ENCODE measurements at places on chromosomes 12 and 14.

DNA sequence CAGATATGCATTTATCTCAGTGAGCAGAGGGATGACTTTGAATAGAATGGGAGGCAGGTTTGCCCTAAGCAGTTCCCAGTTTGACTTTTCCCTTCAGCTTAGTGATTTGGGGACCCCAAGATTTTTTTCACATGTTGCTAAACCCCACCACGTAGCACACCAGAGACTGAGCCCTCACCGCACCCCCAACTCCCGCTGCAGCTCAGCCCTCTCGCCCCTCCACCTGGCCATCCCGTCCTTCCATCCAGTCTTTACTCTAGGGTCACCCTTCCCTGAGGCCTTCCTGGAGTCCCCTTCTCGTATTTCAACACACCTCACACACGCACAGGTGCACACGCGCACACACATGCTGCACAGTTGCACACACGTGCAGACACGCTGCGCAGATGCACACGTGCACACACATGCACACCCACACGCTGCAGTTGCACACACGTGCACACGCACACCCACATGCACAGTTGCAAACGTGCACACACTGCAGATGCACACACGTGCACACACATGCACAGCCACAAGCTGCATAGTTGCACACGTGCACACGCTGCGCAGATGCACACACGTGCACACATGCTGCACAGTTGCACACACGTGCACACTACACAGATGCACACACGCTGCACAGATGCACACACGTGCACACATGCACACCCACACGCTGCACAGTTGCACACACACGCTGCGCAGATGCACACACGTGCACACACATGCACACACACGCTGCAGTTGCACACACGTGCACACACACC is 30.0 kb downstream of the HSP90AA1 start:
- DNase-seq, result no peak

DNA sequence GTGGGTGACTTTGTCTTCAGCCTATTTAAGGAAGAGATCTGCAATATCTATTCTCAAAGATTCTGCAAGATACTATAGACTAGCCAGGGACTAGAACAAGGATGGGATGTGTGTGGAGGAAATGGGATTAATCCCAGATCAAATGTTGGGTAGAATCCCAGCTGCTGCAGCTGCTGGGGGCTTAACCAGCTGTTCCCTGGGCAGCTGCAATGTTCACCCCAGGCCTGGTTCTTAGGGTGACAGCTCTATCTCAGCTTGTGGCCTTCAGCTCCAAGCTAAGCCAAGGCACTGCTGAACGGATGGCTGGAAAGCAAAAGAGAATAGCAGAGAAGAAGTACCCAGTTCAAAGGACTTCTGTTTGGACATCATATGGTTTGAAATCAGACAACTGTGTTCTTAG is 10.0 kb upstream of the RHEBL1 start:
- no peak for DNase-seq

GRCh38 chr14:93657875-93658274 is 130.4 kb downstream of the PRIMA1 start:
- DNase-seq, result no peak

- no peak for DNase-seq
These were observed 25.5 kb downstream of the SLC17A8 start for GRCh38 chr12:100382338-100382737.

- DNase-seq, result no peak
These were observed 85.7 kb downstream of the KIF26A start for GRCh38 chr14:104224131-104224505.

DNA sequence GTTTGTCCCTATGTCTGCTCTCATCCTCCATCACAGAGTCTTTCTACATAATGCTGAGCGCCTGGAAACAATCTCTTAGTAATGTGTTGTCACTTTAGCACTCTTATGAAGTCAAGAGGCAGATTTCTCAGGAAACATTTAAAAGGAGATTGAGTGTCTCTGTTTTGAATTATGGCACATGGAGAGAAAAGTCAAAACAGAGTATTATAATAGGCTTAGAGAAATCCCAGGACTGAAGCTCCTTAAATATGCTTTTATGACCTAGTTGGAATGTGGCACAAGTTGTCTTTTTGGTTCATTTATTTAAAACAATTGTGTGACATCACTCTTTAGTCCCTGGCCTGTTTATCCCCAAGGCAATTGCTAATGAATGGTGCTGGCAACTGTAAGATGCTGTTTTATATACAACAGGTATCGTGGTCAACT is 117.8 kb upstream of the HIF1A start:
- DNase-seq, result no peak

- DNase-seq, result no peak
These were observed 415.4 kb downstream of the DPF3 start for GRCh38 chr14:72478471-72478893.

DNA sequence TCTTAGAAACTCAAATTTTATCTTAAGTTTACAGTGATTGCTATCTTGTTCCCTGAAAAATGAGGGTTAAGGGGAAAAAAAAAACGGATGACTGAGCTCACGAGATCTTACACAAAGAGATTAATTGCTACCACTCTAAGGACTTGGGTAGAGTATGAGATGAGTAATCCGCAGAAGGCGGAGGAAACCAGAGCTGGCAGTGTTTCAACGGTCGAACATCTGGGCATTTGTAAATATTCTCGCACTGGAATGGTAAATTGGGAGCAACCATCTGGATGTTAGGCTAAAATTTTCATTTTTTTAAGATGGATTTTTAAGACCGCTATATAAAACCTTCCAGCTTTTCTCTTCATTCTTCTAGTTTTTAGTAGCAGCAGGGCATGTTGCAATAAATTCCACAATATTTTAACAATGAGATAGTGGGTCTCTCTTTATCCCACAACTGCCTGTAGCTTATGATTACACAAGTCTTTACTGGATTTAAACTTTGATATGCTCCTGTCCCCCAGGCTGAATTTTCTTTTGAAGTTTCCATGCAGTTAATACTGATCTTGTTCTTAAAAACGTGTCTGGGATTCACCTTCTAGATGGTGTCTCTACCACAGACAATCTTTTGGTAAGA is 1324.1 kb downstream of the AACS start:
- DNase-seq, result no peak

Measured in liver (tissue), 10 donors.